ENCODE measurements at places on chromosomes 13 and 19.

DNA sequence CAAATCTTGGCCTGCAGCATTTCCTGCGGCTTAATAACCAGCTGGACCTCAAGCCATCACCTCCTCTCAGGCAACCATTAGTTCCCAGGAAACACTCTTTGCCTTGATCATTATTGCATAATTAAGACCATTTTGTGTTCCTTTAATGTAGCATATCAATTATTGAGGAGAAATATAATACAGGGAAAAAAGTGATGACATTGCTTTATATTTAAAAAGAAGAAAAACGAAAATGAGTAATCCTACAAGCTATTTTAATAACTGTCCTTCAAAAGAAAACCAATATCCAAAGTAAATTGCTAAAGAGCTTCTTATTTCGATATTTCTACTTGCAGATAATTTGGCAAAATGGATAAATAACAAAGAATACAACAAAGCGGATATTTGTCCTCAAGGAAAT, 1084.7 kb downstream of the EFNB2 start:
- DNase-seq = no peak

GRCh38 chr19:12801466-12802266, at the start of the genes PRDX2 and THSD8:
TSS of gene PRDX2 (minus strand) at chr19:12801800. CDS start at chr19:12801261, 539 bp downstream.
TSS of gene THSD8 (plus strand) at chr19:12802069. CDS start at chr19:12802072, 3 bp downstream.
- DNase-seq = peak; percentile 58

DNA sequence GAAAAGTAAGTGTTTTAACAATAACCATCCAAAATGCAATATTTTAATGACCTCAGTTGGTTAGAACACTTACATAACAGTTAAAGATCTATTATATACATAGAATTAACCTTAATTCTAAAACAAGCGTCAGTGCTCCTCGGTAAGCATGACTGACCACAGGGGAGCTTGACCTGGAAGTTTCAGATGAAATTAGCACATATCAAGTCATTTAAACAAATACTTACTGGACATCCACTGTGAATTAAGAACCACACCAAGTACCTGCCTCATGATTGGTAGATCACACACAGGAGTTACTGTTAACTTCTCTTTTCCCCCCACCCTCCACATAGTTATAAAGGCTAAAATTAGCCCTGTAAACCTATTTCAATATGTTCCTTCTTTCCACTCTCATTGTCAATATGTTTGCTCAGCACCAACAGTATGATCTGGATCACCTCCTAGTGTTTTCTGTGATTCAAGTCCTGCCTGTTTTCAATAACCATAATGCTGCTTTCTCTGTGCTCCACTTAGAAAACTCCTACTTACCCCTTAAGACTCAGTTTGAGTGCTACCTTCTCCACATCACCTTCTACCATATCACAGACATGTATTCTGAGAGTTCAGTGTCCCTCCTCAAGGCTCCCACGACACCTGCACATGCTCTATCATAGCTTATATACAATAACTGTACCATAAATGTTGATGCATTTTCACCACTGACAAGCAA, 209.0 kb downstream of the VWA8 start:
- DNase-seq = no peak

DNA sequence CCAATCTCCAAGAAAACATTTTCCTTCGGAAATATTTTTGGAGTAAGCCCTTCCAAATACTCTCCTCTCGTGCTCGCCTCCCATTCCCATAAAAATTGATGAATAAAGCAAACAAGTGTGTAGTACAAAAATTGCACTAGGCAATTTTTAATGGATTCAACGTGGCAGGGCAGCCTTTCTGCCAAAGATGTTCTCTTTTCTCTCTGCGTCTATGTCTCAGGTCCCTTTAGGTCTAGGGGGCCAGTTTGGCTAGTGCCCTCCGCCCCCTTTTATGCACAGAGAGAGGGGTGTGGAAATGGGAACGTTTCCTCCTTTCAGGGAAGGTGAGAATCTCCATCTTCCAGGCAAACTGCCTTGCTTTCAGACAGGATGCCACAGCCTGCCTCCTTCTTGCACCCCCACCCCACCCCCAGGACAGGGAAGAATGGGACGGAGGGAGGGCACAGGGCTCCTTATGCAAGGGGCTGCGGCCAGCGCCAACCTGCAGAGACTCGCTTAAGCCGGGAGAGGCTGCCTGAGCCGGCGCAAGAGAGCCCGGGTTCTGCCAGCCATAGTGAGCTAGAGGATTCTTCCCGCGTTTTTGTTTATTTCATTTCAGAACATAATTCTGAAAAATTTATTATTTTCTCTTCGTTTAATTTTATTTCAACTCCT, 2.7 kb upstream of the ZIC2 start:
- no peak for DNase-seq

GRCh38 chr13:20728579-20729311, 25.2 kb downstream of the IL17D start:
- DNase-seq = no peak

DNA sequence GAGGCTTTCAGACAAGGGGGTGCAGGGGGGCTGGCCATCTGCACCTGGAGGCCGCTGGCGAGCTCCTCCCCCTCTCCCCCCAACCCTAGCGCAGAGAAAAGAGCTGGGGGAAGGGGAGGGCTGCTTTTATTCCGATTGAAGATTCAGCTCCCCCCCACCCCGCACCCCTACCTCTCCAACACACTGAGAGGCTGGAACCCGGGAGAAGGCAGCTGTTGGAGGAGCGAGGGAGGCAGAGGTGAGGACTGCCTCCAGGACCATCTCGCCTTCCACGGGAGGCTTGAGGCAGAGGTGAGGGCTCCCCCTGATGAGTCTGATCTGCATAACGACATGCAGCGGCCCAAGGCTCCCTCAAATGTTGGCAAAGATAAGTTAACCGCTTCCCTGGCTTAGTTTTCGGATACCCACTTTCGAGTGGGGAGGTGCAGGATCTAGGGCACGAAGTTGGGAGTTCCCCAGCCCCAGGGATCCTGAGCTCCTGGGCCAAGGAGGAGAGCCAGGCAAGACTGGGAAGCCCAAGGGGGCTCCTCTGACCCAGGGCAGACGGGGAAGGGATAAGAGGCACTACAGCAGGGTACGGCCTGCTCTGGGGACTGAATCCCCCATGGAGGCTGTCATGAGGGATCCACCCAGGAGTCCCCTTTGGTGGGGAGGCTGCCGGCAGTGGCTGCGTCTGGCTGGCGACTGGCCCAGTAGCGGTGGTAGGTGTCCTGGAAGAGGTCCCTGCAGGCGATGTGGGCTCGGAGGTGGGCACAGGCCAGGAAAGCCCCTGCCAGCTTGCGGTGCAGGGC, 1.2 kb upstream of the NUMBL start:
- no peak for DNase-seq

DNA sequence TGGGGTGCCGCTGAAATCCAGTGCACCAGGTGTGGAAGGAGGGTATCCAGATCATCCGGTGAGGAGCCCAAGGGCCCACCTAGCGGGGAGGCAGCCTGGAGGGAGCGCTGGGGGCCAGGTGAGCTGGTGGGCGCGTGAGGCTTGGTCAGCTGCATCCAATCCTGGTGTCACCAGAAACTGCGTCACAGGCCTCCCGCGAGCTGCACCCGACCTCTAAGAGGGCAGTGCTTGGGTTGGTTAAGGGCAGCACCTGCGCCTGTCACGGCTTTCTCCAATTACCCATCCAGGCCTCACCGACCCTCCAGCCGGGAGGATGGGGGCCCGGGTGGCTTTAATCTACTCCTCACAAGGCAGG, 284 bp downstream of the RNF17 start:
- no peak for DNase-seq

- no peak for DNase-seq
Observed at GRCh38 chr13:75153834-75154233, 328.1 kb downstream of the TBC1D4 start.

- DNase-seq = no peak
Observed at GRCh38 chr13:106915146-106915545, 347.2 kb upstream of the ARGLU1 start.

DNA sequence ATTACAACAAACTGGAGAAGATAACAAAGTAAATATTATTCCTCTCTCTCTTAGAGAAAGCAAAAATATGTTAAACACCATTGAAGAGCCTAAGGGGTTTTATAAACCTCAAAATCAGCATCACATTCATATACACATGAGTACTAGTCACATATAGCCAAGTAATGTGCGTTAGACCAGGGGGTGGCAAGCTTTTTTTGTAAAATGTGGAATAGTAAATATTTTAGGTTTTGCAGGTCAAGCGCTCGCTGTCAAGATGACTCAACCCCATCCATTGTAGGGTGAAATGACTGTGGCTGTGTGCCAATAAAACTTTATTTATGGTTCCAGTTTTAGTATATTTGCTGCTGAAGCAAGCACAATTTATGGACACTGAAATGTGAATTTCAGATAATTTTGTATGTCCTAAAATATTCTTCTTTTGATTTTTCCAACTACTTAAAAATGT, 21.7 kb downstream of the RFX2 start:
- DNase-seq = no peak

GRCh38 chr13:93621051-93621450, 394.4 kb downstream of the GPC6 start:
- DNase-seq = no peak

DNA sequence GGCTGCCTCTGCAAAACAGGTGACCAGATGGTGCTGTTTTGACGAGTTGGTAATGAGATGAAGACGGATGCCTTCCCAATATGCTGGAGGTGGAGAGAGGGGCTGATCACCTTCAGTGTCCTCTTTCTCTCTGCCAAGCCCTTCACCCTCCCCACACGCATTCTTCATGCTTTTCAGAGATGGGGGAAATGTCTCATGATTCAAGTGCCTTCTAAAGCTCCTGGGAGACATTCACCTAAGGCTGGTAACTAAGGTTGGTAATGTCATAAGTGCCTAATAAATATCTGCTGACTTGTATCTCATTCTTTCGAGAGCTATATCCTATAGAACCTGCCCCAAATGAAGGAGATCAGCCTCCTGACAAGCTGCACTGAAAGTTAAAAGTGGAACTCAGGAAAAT, 86.2 kb upstream of the MBNL2 start:
- no peak for DNase-seq

- DNase-seq = no peak
Observed at GRCh38 chr19:12975221-12975741, 5.9 kb downstream of the DAND5 start.

GRCh38 chr13:39688699-39689405, 33.4 kb downstream of the COG6 start:
- no peak for DNase-seq

GRCh38 chr13:53144826-53145225, 116.2 kb downstream of the OLFM4 start:
- no peak for DNase-seq

DNA sequence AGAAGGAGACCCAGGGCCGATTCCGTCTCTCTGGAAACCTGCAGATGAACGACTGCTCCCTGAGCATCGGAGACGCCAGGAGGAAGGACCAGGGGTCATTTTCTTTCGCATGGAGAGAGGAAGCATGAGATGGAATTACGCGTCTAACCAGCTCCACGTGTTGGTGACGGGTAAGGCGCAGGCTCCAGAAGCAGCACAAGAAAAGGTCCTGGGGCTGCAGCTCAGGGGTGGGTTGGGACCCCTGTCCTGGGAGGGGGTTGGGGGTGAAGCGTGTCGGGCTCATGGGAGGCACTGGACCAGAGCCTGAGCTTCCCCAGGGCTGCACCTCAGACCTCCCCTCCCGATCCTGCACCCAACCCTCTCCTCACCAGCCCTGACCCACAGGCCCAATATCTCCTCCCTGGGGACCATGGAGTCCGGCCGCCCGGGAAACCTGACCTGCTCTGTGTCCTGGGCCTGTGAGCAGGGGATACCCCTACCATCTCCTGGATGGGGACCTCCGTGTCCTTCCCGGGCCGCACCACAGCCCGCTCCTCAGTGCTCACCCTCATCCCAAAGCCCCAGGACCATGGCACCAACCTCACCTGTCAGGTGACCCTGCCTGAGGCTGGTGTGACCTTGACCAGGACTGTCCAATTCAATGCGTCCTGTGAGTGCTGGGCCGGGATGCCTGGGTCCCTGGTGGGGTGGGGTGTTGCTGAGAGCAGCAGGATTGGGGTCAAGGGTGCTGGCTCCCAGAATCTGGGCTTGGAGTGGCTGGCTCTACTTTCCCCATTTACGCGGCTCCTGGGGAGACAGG, 39.6 kb upstream of the CD33 start:
- no peak for DNase-seq

DNA sequence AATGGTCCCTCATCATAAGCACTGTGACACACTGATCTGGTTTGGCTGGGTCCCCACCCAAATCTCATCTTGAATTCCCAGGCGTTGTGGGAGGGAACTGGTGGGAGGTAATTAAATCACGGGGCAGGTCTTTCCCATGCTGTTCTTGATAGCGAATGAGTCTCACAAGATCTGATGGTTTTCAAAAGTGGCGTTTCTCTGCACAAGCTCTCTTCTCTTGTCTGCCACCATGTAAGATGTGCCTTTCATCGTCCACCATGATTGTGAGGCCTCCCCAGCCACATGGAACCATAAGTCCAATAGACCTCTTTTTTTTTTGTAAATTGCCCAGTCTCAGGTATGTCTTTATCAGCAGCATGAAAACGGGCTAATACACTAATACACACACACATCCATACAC, 6.9 kb upstream of the GPR4 start:
- no peak for DNase-seq

- DNase-seq = no peak
Observed at GRCh38 chr13:48429886-48430285, 17.0 kb upstream of the LPAR6 start.

- DNase-seq = no peak
Observed at GRCh38 chr19:42657556-42657955, 62.8 kb upstream of the CEACAM8 start.

GRCh38 chr13:91326146-91326545, 21.3 kb upstream of the MIR17HG start:
- DNase-seq = no peak

DNA sequence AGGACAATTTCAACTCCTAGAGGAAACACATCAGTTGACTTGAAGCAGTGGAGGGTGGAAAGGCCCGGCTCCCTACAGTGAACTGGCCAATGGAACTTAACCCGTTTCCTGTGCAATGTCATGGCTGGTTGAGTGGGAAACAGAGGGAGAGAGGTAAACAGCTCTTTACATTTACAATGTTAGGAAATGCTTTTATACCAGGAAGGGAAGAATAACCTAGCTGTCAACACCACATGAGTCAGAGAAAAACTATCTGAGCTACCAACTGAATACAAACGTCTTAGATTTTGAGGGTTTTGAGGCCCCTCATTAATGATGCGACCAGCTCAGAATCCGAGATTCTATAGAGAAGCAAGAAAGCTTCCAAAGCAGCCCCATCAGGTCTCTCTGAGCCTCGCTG, 36.7 kb downstream of the CARD8 start:
- DNase-seq = no peak

DNA sequence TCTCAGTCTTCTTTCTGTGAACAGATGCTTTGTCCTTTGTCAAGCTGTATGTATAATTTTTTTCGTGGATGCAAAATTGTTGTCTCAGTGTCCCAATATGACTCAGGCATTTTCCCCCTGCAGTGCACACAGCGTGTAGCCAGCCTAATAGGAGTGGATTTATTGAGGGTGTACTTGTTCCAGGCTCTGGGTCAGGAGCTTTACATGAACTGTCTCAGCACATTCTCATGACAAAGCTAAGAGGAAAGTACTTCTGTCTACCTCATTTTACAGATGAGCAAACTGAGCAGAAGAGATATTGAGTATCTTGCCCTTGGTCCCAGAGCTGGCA, 50.8 kb downstream of the STK24 start:
- no peak for DNase-seq

DNA sequence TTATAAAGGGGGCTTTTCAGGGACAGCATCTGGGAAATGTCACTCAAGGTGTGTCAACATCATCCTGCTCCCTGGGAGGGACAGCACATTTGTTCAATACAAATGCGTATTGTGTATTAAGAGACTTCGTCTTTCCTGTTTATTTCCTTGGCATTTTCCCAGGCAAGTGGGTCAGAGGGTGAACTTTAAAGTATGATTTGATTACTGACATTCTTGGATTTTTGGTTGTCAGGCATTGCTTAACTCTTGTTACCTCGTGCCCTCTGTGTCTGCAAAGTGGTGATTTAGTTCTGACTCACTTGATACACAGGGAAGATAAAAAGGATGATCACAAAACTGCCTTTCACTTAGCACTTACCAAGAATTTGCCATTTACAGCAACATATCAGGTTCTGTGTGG, 292.7 kb downstream of the SUCLA2 start:
- DNase-seq = no peak

Measured in HL-60 (cell line).